Adipose tissue (tissue), 3 donors: ENCODE measurements at places on chromosomes 3 and 15. TPM values are rescaled to one million over a fixed set of nuclear protein-coding genes. Genes with fewer than 3 reads are reported as not detected.

The THUMPD3 gene
- polyA plus RNA-seq: 14.1 TPM

The FSIP1 gene
- polyA plus RNA-seq: not detected

The EXD1 gene
- polyA plus RNA-seq: 0.10 TPM

The MCF2L2 gene
- 0.06 TPM for polyA plus RNA-seq

The ITIH1 gene
- polyA plus RNA-seq: 0.30 TPM

The PLCL2 gene
- 6.4 TPM for polyA plus RNA-seq

The PCOLCE2 gene
- 132 TPM for polyA plus RNA-seq

The ANKRD34C gene
- not detected for polyA plus RNA-seq

The MESD gene
- 12.7 TPM for polyA plus RNA-seq
